Stimulated activated CD8-positive, alpha-beta memory T cell treated with anti-CD3 and anti-CD28 coated beads, Interleukin-7, amount 100 ng/mL, for 24 hours (primary cell): ENCODE measurements at places on chromosomes 4 and X.

DNA sequence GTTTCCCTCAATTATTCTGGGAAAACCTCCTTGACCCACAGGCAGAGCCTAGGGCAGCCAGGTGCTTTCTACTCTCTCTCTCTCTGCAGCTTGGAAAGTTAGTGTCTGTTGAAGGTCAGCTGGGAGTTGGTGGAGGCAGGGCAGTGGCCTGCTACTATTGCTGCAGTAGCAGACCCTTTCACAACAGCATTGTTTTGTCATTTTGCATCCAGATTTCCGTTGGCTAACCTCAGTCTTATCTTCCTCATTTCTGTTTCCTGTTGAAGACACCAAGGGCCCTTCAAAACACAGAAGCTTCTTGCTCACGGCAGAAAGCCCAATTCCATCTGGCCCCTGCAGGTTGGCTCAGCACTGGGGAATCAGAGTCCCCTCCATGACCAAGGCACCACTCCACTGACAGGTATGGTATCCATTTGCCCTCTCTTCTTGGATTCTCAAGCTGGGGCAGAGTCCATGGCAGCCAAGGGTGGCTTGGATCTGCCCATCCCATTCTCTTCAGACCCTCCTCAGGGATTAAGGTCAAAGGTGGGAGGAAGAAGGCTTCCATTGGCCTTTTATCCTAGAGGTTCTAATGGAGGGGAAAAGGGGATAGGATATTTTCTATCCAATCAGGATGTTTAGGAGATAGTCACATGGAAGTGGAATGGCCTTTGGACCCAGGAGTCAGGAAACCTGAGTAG lies 24.6 kb downstream of the VSIG4 start:
- no peak for DNase-seq

DNA sequence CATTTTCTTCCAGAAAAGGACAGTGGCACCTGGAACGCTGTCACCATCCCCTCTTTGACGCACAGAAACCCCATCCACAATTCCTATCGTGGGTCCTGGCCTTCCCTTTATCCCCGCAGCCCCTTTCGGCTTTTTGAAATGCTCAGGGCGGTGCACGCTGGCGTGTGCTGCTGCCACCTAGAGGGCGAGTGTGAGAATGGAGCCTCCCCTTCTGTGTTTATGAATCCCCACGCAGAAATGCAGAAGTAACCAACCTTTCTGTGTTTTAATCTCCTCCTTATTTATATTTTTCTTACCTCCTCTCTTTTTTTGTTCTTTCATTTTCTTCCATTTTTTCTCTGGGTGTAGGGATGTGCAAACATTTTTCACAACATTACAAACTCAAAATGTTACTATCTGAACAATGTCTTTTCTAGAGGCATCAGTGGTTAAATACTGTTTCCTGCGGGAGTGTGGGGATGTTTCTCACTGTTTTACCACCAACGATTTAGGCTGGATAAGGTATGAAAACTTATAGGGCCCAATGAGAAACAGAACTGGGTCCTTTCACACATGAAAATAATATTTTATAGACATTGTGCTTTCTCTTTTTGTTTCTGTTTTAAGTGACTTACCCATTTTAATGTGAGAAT lies 50.0 kb downstream of the TMA16 start:
- peak; percentile 12 for DNase-seq

DNA sequence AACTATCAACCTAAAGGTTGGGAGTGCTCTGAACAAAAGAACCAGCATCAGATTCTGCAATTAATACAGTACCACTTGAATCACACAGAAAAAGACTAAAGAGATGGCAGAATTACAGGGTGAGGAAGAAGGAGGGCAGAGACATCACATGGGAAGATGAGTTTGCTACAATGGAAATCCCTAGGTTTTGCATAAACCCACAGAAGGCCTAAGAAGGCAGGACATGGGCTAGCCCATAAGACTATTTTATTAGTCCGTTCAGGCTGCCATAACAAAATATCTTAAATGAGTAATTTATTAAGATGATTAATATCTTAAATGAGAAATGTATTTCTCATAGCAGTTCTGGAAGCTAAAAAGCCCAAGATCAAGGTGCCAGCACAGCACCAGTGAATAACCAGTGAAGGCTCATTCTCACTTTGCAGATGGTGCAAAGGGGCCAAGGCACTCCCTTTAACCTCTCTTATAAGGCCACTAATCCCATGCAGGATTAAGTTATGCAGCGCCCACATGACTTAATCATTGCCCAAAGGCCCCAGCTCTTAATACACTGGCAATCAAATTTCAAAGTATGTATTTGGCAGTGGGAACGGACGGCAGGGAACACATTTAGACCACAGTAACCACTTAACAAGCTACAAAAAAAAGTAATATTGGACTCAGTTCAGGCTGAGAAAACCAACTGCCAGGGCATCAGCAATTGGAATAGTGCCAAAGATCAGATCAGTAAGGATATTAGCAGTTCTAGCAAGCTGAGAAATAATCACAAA lies 47.6 kb upstream of the NEUROG2 start:
- no peak for DNase-seq

DNA sequence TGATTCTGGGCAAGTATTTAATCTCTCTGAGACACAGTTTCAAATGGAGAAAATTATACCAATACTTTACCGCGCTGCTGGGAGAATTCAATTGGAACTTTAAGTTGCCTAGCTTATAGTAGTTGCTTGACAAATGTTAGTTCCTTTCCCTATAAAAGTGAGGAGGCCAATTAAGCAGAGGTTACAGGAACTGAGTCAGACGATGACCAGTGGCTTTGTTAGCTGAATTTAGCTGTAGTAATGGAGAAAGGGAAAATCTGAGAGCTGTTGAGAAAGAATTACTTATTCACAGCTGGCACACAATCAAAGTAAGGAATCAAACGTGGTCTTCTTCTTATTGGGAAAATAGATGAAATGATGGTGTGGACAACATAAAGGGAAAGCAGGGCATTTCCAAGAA lies 29.6 kb downstream of the SMARCA1 start:
- DNase-seq, result no peak

DNA sequence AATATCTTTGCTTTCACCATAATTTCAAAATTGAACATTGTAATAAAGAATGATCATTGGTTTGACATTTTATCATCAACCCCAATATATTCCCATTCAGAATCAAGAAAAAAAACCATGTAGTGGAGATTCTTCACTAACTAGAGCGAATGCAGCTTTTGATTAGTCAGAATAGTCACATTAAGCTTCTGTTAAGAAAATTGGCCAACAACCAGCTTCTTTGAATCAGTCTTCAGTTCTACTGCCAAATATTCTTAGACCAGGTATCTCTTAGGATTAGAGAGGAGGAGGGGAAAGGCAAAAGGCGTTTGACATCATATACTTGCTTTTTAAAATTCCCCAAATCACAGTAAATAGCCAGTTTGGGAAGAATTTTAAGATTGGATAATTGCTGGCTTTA lies 22.2 kb upstream of the TBC1D8B start:
- no peak for DNase-seq

DNA sequence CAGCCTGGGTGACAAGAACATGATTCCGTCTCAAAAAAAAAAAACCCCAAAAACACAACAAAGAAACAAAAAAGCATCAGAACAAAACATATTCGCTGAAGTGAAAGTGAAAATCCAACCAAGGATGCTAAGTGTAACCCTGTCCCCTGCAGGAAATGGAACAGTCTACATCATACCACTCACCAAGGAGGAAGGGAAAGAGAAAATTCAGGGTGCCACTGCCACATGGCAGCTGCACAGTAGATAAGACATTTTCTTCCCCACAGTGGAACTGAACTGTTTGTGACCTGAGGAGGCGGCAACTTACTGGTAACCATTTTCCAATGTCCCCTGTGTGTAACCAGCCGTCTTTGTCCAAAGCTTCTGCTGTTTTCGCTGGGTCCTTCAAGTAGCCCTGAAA lies 28.2 kb upstream of the CENPU start:
- DNase-seq, result no peak

GRCh38 chr4:2932321-2932950 lies 30.8 kb downstream of the NOP14 start:
- no peak for DNase-seq

DNA sequence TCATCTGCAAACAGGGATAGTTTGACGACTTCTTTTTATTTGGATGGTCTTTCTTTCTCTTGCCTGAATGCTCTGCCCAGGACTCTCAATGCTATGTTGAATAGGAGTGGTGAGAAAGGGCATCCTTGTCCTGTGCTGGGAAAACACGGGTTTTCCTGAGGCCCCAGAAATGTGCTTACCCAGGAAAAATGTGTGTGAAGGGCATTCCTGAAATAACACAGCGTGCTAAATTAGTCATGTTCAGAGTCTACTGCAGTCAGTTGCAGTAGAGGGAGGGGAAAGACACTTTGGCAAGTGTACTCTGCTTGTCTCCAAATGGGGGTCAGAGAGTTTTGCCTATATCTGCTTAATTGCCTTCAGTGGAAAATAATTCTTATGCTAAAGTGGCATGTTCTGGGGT lies 153.9 kb downstream of the CCNG2 start:
- DNase-seq, result no peak

DNA sequence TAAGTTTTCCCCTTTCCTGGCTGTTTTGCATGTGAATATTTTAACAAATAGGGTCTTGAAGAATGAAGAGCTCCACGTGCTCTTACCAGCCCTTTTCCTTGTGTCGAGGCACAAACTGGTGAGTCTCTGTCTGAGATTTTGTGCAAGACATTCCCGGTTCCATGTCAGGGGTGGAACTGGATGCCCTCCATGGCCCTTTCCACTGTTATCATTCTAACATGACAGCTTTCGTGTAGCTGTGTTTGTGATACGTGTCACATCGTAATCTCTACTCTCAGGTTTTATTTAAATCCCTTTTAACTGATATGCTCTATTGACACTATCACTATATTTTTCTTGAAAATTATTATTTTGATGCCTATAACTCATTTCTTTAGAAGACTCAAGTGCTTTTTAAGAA lies 130.4 kb downstream of the SORBS2 start:
- no peak for DNase-seq

GRCh38 chr4:82776925-82777542 lies 21.6 kb downstream of the SCD5 start:
- DNase-seq, result no peak

GRCh38 chrX:39361736-39362135 lies 560.5 kb downstream of the MID1IP1 start:
- DNase-seq, result no peak

GRCh38 chr4:10534820-10535219 lies 77.6 kb upstream of the ZNF518B start:
- DNase-seq, result no peak

DNA sequence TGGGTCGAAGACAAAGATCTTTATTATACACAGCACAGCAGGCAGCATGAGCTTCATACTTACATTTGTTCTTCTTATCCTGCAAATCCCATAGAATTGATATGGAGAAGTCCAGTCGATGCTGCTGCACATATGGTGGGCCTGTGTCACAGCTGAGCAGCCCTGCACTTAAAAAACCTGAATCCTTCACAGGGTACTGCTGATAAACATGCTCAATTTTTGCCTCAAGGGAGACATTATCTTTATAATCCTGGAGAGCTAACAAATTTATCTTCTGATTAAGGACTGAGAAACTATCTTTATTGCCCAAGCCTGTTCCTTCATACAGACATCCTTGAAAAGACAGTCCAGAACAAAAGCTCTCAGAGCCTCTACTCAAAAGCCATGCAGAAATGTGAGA lies 434.4 kb upstream of the FAM47C start:
- no peak for DNase-seq

GRCh38 chrX:148530464-148531077 lies 30.2 kb downstream of the AFF2 start:
- DNase-seq, result no peak

DNA sequence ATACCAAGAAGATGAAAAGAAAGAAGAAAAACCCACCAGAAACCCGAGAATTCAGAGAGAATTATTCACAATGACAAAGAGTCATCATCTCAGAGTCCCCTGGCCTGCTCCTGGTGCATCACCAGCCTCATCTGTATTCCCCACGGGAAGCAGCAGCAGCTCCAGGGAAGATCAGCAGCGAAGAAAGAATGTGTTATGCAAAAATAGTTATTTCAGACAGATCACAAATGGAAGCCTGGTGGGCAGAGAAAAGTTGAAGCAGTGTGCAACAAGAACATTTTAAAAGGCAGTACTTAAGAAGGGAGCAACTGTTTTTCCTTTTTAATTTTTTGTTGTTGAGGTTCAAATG lies 189.2 kb downstream of the PPP3CA start:
- no peak for DNase-seq

GRCh38 chrX:123869488-123869887 lies 9.6 kb downstream of the XIAP start:
- no peak for DNase-seq

DNA sequence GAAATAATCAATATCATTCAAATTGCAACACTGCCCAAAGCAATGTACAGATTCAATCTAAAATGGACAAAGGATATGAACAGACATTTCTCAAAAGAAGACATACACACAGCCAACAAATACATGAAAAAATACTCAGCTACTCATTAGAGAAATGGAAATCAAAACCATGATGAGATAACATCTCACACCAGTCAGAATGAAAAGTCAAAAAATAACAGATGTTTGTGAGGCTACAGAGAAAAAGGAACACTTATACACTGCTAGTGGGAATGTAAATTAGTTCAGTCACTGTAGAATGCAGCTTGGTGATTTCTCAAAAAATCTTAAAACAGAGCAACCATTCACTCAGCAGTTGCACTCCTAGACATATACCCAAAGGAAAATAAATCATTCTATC lies 205.2 kb downstream of the DKK2 start:
- DNase-seq, result no peak

- no peak for DNase-seq
Measured at GRCh38 chr4:68883870-68884269, 67.7 kb downstream of the UGT2A3 start.

DNA sequence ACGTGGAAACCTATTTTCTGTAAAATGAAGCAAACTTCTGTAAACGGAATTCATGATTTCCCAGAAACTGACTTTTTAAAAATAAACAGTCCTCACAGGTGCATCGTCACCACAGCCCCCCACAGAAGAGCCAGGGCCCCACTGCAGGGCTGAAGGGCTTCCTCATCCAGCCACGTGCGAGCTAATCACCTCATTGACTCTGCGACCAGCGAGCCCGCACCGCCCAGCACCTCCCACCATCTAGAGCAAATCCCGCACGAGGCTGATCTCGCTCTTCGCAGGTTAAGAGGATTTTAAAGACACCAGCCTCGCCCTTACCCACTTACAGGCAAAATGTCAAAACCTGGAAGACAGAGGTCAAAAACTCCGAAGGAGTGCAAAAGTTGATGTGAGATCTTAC lies 14.8 kb downstream of the PPP2R3B start:
- no peak for DNase-seq
